Chondrocyte (in vitro differentiated cells): ENCODE measurements at places on chromosomes 16 and 17.

- DNase-seq: no peak
Observed at GRCh38 chr17:42985225-42985624, 4.9 kb downstream of the RUNDC1 start.

- DNase-seq: no peak
Observed at GRCh38 chr16:52624891-52625290, 77.9 kb upstream of the TOX3 start.

- DNase-seq: no peak
Observed at GRCh38 chr16:47317465-47318240, 143.2 kb downstream of the ITFG1 start.

DNA sequence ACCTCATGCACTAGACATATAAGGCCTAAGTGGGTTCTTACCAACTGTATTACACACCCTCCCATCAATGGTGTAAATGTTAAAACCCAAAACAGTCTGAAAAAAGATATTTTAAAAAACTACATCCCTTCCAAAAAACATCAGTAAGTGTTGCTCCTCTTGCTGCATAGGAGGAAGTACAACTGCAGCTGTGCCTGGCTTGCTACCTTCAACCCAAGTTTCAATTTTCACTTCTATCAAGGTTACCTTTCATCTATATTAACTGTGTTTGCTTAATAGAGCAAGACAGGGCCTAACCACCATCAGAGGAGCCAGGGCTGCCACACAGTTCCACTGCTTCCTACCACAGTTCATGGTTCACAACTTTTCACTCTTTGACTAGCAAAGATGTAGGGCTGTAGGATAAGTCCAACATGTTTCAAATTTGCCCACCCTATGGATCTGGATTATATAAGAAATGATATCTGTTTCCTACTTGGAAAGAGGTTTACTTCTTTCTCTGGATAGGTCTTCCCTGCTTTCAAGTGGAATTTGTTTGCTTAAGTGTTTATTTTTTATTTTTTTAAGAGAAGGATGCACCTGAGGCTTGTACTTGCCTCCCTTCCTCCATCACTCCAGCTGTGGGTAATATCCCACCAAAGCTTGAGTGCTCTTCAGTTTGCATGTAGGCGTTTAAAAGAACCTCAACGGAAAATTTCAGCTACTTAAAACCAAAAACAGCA, 56.7 kb downstream of the GRB7 start:
- no peak for DNase-seq

- no peak for DNase-seq
Observed at GRCh38 chr16:46662123-46662522, 26.9 kb downstream of the VPS35 start.

GRCh38 chr17:54937018-54937417, 31.4 kb downstream of the COX11 start:
- no peak for DNase-seq

DNA sequence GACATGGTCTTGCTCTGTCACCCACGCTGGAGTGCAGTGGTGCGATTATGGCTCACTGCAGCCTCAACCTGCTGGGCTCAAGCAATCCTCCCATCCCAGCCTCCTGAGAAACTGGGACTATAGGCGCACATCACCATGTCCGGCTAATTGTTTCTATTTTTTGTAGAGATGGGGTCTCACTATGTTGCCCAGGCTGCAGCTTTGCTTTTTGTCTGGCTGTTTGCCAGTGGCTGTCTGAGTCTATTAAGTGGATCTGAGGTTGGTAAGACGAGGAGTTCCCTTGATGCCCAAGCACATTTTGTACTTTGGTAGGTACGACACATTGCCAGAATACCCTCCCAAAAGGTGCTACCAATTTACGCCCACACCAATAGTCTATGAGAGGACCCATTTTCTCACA, 5.1 kb downstream of the TBX21 start:
- DNase-seq: no peak

- DNase-seq: peak; percentile 79
Observed at GRCh38 chr16:27230562-27231001, 27.3 kb downstream of the KDM8 start.

- no peak for DNase-seq
Observed at GRCh38 chr17:1995907-1996799, 29.0 kb downstream of the RTN4RL1 start.

- no peak for DNase-seq
Observed at GRCh38 chr16:25867041-25867440, 175.3 kb downstream of the HS3ST4 start.

GRCh38 chr16:66840883-66841282, 3.3 kb upstream of the CA7 start:
- DNase-seq: no peak

- no peak for DNase-seq
Observed at GRCh38 chr16:19472482-19472881, 49.4 kb downstream of the GDE1 start.

GRCh38 chr16:53952215-53953208, 248.6 kb downstream of the FTO start:
- DNase-seq: no peak

DNA sequence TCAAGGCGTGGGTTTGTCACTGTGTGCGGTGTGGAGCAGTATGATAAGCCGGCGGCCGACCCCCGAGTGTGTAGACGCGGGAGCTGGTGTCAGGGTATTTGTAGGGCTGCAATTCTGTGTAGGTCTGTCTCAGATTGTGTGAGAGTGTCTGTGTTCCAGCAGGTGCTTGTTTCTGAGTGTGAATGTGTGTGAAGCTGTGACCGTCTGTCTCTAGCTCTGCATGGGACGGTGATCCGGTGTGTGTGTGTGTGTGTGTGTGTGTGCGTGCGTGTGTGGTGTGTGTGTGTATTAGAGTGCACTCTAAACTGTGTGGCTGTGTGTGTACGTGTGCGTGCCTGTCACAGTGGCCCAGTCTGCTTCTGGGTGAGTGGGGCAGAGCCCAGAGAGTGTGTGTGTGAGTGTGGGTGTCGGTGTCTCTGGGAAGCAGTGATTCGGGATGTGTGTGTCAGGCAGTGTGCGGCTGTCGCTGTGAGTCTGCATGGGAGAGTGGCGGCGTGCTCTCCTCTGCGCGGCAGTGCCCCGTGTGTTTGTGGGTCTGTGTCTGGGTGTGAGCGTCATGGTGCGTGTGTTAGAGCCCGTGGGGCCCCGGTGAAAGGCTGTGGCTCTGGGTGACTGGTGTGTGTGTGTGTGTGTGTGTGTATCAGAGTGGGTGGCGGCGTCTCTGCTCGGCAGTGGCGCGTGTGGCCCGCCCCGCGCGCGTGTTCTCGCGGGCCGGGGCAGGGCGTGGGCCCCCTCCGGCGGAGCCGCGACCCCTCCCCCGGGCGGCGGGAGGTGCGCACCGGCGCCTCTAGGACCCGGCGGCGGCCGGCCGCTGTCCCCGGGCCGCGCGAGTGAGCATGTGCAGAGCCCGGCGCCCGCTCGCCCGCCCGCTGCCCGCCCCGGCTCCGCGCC, at the start of gene WSCD1:
WSCD1 (plus strand) TSS at position 841 of the 891 bp plus-strand sequence. CDS start 10,280 bp downstream, outside the sequence.
- DNase-seq: peak; percentile 76

- DNase-seq: no peak
Observed at GRCh38 chr17:44374306-44375195, 10.9 kb upstream of the FAM171A2 start.

DNA sequence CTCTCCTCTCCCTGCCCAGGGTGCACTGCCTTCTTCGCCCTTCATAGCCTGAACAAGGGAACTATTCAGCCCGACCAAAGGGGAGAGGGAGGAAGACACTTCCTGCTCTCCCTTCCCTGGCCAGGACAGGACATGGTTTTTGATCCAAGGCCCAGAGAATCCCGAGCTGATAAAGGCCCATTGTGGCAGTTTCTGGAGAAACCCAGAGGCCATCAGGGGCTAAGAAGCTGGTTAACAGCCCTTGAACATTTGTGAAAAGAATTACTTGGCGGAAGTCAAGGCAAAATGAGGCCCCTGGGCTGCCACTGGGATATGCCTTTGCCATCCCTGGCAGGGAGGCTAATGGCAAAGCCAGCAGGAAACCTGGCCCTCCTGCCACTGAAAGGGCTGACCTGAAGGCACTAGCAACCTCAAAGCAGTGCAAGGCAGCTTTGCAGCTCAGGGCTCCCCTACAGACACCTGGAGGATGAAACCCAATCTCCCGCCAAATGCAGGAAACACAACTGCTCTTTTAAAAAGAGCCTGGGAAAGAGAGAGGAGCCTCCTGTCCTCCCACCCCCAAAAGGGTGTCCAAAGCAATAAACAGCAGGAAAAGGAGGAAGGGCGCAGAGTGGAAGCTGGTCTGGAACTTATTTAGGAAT, 12.6 kb downstream of the PHB1 start:
- DNase-seq: peak; percentile 36

- no peak for DNase-seq
Observed at GRCh38 chr17:5203908-5204294, 12.2 kb upstream of the ZNF594 start.

DNA sequence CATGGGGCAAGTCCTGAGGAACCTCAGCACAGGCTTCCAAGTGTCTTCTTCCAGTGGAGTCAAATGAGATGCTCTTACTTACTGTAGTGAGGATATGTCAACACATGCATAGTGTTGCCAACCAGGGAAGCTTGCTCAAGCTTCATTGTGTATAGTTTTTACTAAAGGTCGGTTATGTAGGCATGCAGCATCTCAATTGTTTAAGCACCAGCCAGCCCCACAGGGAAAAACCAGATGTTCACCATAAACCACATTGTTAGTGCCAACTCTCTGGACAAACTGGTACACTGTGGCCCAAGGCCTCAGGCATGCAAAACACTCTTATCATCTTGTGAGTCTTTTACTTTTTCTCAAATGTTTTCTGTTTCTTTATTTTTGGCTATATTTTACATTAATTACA, 152.1 kb downstream of the PHKB start:
- no peak for DNase-seq

GRCh38 chr16:11203111-11203623, 52.8 kb downstream of the SOCS1 start:
- no peak for DNase-seq

DNA sequence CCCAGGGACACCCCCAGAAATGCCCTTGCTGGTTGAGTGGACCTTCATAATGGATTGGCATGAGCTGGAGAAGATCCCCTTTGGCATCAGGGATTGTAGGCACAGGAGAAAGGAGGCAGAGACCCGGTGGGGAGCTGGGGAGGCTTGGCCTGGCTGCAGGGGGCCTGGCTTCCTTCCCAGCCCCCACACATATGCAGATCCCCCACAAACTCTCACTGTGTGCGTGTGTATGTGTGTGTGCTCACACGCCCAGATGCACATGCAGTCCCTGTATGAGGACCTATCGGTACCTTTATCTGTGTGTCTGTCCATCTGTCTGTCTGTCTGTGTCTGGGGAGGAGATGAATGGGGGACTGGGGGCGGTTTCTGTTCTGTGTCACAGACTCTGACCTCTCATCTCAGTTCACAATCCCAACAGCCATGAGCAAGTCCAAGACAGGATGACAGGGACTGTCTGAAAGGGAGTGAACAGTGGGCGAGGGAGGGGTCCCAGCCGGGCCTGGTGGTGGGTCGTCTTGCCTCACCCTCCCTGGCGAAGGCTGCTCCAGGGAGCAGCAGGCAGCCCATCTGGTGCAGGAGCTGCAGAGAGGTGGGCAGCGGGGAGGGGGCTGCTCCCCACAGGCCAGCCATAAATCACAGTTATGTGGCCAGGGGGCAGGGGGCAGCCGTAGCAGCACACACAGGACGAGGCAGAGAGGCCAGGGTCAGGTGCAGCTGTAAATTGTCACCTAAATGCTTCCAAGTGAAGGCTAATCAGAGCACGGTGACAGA, 46.7 kb upstream of the LHX1 start:
- no peak for DNase-seq

DNA sequence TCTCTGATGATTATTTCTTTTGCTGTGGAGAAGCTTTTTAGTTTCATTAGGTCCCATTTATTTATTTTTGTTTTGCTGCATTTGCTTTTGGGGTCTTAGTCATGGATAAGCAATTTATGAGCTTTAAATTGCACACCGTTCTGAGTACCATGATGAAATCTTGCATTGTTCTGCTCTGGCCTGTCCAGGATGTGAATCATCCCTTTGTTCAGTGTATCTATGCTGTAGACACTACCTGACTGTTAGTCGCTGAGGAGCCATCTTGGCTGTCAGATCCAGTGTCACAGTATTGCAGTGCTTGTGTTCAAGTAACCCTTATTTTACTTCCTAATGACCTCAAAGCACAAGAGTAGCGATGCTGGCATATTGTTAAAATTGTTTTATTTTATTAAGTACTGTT, 218.0 kb upstream of the CNTNAP4 start:
- no peak for DNase-seq

DNA sequence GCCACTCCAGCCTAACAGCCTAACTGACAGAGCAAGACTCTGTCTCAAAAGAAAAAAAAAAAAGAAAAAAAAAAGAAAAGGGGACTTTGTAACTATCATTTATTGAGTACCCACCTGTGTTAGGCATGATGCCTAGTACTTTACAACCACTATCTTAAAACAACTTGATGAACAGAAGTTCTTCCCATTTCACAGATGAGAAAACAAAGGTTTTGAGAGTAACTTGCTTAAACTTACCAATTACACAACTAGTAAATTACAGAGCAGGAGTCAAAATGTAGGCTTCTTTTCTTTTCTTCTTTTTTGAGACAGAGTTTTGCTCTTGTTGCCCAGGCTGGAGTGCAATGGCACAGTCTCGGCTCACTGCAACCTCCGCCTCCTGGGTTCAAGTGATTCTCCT, 96.8 kb upstream of the CORO6 start:
- no peak for DNase-seq

GRCh38 chr16:1491327-1491726, 1.8 kb upstream of the TELO2 start:
- DNase-seq: no peak
